Activated CD4-positive, alpha-beta T cell treated with anti-CD3 and anti-CD28 coated beads for 24 hours (primary cell): ENCODE measurements at places on chromosomes 4 and X.

DNA sequence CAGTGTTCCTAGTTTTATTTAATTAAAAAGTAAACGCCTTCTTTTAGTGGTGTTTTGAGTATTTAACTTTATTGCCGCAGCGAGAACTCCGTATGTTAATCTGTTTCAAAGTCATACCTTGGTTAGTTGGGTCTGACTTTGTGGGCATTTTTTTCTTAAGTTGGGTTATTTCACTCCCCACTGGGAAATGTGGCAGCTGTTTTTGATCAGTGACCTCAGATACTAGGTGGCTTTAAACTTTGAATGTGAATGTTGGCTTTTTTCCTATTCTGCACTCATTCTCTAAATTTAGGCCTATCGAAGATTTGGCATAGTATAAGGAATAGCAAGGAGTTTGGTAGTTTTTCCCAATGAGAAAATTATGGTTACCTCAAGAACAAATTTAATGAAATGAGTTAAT lies 85.9 kb downstream of the FIP1L1 start:
- no peak for DNase-seq

- DNase-seq, result no peak
Observed at GRCh38 chr4:6772223-6772928, 10.2 kb upstream of the KIAA0232 start.

- DNase-seq, result no peak
Observed at GRCh38 chr4:30395902-30396301, 324.3 kb upstream of the PCDH7 start.

DNA sequence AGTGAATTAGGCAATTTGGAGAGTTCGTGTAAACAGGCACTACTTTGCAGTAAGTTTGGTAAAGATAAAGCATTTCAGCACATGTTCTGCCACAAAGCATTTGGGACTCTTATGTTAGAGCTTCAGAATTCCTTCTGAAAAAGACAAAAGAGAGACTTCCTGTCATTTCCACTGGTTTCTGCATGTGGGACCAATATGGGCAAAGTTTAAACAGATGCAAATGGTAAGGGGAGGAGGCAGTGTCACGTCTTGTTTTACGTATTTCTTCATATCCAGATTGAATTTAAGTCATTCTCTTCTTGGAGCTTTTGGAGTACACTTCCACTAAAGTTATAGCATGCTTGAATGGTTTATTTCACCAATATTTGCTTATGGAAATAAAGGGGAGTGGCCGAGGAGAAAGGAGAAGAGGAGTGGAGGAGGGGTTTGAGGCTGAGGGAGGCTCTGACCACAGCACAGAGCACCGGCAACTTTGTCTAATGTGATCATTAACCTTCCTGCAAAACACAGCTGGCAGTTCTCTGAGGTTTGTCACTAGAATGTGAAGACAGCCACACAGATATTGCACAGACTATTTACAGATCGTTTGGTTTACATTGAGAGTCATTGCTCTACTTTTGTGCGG lies at the start of gene APELA:
Gene APELA, plus strand, starts transcription at position 479 of the 625 bp plus-strand sequence. CDS start 154 bp downstream, outside the sequence.
- no peak for DNase-seq

- no peak for DNase-seq
Observed at GRCh38 chr4:183349673-183350072, 27.4 kb upstream of the CLDN24 start.

GRCh38 chr4:5381961-5382441 lies 326.4 kb downstream of the EVC2 start:
- DNase-seq, result no peak

DNA sequence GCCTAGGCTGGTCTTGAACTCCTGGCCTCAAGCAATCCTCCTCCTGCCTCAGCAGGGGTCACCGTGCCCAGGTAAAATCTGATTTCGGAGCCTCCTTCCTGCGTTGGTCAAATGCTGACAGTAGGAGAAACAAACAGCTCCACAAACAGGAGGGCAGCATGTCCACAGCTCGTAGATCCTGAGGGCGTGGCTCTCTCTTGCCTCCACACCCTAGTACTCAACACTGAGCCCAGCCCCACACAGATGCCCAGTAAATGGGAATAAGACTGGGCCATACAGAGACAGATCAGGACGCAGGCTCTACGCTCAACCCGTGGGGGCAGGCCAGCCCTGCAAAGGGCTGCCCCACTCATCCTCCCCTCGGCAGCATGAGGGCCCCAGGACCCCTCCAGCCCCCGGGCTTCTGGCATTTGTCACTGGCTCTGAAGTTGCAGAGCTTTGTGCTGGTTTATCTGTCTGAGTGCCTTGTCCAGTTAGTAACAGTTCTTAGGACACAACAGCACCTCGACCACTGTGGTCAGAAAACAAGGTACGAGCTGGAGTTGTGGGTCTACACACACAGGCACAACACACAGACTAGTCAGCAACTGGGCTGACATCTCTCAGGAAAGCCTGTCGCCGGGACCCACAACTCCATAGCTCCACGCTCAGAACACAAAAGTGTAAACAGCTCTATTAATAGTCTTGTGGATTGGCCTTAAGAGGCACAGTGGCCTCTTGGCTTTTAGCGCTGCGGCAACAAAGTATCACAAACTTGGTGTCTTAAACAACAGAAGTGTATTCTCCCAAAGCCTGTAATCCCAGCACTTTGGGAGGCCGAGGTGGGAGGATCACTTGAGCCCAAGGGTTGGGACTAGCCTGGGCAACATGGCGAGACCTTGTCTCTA lies 5.2 kb downstream of the TNIP2 start:
- no peak for DNase-seq

DNA sequence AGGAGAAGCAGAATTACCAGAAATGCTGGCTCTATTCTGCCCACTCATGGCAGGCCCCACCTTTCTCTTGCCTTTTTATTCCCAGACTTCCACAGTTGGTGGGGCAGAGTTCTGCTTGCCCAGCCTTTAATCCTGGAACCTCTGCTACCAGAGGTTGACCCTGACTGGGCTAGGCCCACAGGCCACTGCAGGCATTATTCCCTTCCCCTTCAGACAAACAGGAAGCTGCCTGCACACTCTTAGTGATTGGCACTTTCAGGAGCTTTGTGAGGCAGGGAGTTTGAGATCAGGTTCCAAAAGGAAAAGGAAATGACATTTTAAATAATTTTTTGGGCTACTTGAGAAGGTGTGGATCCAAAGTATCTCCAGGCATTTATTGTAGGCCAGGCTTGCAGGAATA lies 18.8 kb downstream of the MSN start:
- DNase-seq, result no peak

DNA sequence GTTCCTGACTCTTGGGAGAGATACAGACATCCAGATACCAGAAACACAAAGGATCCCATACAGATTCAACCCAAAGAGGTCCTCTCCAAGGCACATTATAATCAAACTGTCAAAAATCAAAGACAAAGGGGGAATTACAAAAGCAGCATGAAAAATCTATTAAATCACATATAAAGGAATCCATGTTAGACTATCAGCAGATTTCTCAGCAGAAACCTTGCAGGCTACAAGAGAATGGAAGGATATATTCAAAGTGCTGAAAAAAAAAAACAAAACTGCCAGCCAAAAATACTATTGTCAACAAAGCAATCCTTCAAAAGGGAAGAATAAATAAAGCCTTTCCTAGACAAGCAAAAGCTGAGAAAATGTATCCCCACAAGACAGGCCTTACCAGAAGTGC lies 14.8 kb upstream of the ADGRL3 start:
- no peak for DNase-seq

DNA sequence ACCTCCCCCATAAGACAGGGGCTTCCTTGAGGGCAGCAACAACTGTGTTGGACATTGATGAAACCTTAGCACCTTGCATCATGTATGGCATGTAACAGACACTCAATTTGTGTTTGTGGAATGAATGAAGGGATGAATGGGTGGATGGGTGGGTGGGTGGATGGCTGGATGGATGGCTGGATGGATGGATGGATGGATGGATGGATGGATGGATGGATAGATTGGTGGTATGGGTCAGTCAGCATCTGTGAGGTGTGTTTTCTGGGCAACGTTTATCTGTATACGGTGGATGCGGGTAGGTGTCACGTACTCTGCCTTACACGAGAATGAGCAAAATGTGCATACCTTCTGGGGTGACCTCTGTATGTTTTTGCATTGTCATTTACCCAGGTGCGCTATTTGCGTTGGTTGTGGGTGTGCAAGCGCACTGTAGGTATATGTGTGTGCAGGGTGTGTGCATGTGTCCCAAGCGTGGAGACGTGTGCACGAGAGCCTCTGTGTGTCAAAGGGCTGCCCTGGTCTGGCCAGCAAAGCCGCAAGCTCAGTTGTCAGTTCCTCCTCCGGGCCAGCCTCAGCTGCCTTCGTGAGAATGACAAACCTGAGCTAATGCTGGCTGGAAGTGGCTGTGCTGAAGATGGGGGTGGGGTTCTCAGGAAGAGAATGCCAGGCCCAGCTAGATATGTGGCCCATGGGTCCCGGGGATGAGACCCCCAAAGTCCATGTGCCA lies 26.5 kb downstream of the ELF4 start:
- no peak for DNase-seq
